ENCODE measurements at places on chromosomes 6 and 20.

DNA sequence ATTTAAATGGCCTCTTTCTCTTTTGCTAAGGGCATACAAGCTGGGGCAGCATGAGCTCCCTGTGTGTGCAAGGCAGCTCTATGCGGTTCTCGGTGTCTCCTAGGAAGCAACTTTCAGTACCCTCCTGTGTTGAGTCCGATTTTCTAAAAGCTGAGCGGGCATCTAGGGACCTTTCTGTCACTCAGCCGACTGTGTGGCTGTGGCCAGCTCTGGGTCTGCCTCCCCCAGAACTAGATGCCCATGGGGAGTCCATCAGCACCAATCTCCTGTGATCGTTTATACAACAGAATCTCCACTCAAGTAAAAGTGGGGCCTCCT lies 7.5 kb downstream of the NELFCD start:
- no peak for DNase-seq

DNA sequence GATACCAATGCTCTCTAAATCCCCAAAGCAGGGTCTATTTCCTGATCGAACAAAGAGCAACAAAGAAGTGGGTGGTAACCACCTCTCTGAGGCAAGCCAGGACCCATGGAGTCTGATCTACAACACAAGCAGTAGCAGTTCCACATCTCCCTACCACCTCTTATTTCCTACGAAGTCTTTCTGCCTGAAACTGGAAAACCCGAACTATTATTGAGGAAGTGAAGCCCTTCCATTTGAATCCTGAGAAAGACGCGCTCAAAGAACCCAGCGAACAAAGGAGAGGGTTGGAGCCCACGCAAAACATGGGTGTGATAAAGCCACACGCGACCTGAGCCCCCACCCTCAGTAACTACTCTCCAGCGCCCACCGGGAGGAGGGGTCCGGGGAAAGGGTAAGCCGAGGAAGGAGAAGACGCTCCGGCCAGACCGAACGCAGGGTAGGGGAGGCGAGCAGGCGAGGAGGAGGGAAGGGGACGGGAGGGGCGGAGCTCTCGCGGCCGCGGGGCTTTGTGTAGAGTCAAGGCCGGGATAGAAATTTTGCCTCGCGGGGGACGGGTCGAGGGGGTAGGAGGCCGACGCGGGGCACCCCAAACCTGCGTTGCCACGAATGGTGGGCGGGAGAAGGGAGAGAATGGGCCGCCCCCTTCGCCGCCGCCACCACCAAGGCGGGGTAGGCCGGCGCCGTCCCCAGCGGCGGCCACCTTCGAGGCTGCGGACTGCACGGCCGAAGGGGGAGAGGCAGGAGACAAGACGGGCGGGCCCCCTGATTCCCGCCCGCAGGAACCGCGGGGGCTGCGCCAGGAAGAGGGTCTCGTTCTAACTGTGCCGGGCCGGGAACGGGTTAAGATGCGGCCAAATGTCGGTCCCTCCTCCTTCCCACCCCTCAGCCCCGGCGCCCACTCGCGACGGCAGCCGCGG lies 802 bp downstream of the HDAC2 start:
- DNase-seq = peak; percentile 59

GRCh38 chr20:62762801-62763368 lies 33.4 kb upstream of the MRGBP start:
- DNase-seq = no peak

- DNase-seq = no peak
Observed at GRCh38 chr20:3470208-3470626, 601 bp upstream of the ATRN start.

DNA sequence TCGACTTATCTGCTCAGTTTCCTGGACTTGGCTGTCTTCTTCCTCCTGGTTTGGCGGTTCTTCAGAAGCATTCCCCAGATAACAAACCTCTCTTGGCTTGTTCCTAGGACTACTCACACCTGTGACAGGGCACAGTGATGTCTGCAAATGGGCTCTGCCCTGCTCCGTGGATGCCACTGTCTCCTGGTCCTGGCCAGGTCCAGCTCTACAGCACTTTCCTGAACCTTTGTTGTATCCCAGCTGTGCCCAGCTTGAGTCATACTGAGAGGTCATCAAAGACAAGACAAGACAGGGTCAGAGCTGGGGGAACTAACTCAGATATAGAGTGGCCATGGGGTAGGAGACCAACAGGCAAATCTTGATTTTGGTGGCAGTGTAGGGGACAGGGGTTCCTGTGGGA lies 102.7 kb upstream of the SLC22A23 start:
- no peak for DNase-seq

GRCh38 chr6:5599127-5599526 lies 337.8 kb downstream of the FARS2 start:
- peak; percentile 78 for DNase-seq

GRCh38 chr20:63096681-63097335 lies 90.0 kb upstream of the BHLHE23 start:
- no peak for DNase-seq

DNA sequence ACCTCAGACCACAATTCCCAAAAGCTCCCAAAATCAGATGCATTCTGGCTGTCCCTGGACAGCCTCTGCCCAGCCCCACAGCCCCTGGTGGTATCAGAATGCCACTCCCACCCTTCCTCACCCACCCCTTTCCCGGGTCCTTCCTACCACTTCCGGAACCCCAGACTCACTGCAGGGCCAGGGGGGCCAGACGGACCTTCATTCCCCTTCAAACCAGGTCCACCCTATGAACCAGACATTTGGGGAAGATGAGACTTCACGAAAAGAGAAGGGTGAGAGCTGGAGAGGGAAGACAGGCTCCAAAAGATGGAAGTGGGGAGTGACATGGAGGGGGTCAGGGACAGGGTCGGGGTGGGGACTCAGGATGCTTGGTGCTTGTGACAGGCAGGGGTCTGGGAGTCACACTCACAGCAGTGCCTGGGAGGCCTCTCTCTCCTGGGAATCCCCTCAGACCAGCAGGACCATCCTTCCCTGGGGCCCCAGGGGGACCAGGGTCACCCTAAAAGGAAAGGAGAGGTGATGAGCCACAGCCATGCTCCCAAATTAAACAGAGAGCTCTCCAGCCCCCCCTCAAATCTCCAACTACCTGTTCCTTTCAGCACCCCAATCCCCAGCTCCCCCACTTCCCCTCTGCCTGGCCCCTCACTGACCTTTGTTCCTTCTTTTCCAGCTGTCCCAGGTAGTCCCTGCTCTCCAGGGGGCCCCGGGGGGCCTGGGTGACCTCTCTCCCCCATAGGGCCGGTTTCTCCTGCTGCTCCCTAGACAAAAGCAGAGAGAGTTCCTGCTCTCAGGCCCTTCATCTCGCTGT lies 20.2 kb downstream of the COL11A2 start:
- no peak for DNase-seq

- peak; percentile 86 for DNase-seq
Observed at GRCh38 chr6:42136508-42137193, 5.8 kb downstream of the C6orf132 start.

DNA sequence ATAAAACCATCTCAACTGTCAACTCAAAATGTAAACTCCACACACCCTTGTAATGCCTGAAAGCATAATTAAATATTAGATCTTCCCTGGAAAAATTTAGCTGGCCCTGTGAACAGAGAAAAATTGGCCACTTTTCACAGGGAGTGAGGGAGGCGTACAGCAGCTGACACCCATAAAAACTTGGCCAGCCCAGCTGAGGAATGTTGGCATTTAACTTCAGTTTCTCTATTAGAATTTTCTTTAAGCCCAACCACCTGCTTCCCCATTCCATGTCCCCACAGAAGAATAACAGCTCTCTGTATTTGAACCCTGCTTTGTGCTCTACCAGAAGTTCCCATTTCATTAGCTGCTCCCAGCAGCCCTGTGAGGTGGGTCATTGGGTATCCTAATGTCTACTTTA lies 41.0 kb downstream of the PKHD1 start:
- DNase-seq = no peak

DNA sequence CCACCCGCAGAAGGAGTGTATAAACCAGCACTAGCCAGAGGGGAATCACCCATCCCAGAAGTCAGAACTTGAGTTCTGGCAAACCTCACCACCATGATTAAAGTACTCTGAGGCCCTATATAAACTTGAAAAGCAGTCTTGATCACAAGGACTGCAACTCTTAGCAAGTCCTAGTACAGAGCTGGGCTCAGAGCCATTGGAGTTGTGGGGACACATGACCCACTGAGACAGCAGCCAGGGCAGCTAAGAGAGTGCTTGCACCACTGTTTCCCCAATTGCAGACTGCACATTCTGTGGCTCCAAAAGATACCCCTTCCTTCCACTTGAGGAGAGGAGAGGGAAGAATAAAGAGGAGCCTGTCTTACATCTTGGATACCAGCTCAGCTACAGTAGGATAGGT lies 4.7 kb upstream of the MCM9 start:
- DNase-seq = no peak

GRCh38 chr6:122568797-122569221 lies 41.4 kb upstream of the PKIB start:
- DNase-seq = no peak

- DNase-seq = no peak
Observed at GRCh38 chr6:82085701-82086100, 161.8 kb downstream of the IBTK start.

Data from fibroblast of skin of right biceps (primary cell).